ENCODE measurements at places on chromosomes 16 and 17.

- DNase-seq: no peak
Measured at GRCh38 chr17:15436473-15437302, 30.7 kb downstream of the CDRT4 start.

GRCh38 chr17:797236-797840, 15.2 kb downstream of the MRM3 start:
- DNase-seq: no peak

GRCh38 chr16:59193637-59194036, 459.5 kb upstream of the GOT2 start:
- no peak for DNase-seq

GRCh38 chr17:48389903-48390302, 40.1 kb downstream of the SKAP1 start:
- no peak for DNase-seq

DNA sequence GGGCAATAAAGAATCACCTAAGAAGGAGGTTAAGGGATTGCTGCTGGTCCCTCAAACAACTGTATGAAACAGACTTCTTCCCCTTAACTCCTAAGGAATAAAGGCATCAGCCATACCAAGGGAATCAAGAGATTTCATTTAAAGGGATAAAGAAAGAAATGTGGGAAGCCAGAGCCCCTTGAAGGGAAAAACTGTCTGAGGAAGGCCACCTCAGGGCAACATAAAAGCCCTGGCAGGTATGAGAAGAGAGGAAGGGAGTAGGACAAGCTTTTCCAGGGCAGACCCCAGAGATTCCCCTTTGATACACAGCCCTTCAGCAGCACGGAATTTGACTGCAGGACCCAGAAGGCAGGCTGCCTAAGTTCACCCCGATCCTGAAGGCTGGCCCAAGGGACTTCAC, 43.5 kb downstream of the COG7 start:
- DNase-seq: no peak

DNA sequence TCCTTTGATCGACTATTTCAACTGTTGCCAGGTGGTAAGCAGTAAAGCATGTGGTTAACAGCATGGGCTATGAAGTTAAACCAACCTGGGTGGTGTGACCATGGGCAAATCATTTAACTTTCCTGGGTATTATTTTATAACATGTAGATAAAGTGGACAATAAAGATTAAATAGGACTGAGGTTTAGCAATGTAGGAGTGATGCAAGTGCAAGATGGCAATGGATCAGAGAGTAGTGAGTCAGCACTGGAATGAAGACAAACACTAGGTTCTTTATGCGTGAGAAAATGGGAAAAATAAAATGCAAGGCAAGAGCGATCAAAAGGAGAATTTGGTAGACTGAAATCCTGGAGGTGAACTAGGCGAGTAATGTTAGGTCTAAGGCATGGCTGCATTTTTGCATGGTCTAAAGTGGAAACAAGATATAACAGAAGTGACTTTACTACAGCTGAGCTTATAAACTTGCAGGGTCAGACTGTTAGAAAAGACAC, 222.4 kb upstream of the AXIN2 start:
- no peak for DNase-seq
